ENCODE measurements at places on chromosomes 13 and 19.

GRCh38 chr13:100872761-100873160 lies 198.2 kb upstream of the TMTC4 start:
- no peak for DNase-seq

GRCh38 chr19:49111218-49111998 lies 2.8 kb upstream of the LIN7B start:
- no peak for DNase-seq

GRCh38 chr13:95642028-95642621 lies 2.4 kb downstream of the DZIP1 start:
- peak; percentile 71 for DNase-seq

- no peak for DNase-seq
These were observed 61.3 kb downstream of the ENOX1 start for GRCh38 chr13:43725460-43725859.

DNA sequence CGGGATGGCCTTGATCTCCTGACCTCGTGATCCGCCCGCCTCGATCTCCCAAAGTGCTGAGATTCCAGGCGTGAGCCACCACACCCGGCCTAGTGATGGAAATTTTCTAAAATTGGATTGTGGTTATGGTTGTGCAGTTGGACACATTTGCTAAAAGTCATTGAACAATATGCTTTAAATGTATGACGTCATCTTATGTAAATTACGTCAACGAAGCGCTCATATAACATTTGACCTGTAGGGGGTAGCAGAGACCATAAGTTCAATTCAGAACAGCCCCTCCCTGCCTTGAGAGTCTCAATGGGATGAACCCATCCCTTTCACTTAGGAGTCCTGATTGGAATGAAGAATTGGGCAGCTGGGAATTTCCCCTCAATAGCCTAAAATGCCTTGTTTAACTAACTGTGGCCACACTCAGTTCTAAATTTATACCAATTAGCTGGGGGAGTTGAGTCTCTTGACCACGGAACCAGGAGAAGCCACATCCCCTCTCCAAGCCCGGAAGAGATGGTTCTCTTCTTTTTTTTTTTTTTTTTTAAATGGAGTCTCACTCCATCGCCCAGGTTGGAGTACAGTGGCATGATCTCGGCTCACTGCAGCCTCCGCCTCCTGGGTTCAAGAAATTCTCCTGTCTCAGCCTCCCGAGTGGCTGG lies 15.2 kb upstream of the TLE6 start:
- DNase-seq = peak; percentile 89

DNA sequence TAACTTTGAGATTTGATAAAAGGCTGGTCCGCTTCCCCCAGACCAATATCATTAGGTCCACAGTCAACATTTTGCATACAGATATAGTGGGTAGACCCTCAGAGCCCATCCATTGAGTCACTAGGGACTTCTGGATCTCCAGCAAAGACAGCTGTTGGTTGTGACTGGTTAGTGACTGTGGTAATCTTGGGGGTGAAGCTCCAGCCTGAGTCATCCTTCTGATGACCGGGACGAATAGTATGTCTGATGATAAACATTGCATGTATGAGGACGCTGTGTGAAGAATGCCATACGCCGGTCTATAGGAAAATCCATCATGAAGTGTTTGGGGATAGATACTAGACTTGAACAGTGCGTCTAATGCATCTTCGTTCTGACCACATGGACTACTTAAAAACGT lies 307.0 kb downstream of the UQCRFS1 start:
- DNase-seq = no peak

- DNase-seq = peak; percentile 3
These were observed 22.9 kb downstream of the PLEKHF1 start for GRCh38 chr19:29687897-29688728.

- DNase-seq = peak; percentile 13
These were observed 6.0 kb downstream of the SIGLEC11 start for GRCh38 chr19:49954933-49955332.

GRCh38 chr19:51986309-51987291 lies at the start of gene ZNF350:
Gene ZNF350, minus strand, starts transcription at chr19:51986840. Its CDS starts 12,480 bp downstream, at chr19:51974360.
- peak; percentile 97 for DNase-seq

GRCh38 chr19:14381689-14382474 lies 638 bp downstream of the ADGRE5 start:
- DNase-seq = no peak

GRCh38 chr13:65378943-65379519 lies 1851.1 kb downstream of the PCDH9 start:
- DNase-seq = peak; percentile 49

DNA sequence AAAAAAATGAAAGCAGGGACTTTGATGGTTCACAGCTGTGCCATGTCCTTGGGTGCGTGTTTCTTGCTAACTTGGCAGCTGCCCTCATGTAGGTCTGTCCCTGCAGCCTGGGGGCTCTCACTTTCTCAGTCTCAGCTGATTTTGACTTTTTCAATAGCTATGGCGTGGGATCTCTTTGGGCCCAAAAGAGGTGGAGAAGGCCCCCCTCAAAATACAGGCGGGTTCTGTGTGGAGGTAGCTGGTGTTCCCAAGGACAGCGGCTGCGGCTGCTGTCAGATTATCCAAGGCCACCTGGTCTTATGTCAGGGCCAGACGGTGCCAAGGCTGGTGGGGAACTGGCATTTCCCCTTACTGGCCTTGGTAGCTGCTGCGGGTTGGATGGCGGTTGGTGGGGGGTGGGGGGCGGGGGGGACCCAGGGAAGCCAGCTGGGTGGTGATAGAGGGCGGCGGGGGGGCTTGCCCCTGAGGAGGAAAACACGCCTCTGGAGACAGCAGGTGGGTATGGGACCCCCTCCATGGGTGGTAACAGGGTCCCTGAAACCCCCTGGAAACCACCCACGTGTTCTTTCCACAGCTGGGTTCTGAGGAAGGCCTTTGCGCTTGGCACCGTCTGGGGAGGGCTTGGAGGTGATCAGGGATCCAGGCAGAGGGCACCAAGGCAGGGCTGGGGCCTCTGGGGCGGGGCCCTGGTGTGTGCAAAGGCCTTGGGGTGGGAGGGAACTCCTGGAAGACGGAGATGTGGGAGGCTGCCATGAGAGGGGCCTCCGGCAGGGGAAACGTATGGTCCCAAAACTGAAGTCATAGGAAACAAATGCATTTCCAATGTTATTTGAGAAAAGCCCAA lies 4.1 kb downstream of the TIMM13 start:
- no peak for DNase-seq

DNA sequence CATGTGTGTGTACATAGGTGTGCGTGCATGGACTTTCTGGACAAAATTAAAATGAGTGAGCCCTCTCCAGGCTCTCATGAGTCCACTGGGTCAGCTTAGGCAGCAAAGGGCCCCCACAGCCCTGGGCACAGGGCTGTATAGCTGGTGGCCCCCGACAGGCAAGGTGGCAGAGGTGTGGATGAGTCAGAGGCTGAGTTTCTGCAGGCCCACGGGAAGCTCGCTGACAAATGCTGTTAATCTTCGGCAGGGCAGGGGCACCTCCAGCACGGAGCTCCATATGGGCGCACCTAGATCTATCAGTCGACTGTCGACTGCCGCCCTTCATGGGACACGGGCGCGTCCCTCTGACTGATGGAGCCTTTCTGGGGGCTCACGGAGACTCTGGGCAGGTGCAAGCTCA lies 181.1 kb downstream of the URI1 start:
- DNase-seq = no peak

DNA sequence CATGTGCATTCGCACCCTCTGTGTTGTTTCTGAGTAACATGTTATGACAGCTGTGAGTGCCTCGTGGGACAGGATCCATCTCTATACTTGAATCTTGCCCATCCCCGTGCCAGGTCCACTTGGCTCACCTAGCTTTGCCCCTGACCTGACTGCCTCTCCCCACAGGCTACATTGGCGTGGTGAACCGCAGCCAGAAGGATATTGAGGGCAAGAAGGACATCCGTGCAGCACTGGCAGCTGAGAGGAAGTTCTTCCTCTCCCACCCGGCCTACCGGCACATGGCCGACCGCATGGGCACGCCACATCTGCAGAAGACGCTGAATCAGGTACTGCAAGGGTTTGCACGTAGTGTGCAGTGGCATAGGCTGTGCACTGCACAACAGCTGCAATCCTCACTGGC lies 53.2 kb downstream of the TMED1 start:
- DNase-seq = no peak

DNA sequence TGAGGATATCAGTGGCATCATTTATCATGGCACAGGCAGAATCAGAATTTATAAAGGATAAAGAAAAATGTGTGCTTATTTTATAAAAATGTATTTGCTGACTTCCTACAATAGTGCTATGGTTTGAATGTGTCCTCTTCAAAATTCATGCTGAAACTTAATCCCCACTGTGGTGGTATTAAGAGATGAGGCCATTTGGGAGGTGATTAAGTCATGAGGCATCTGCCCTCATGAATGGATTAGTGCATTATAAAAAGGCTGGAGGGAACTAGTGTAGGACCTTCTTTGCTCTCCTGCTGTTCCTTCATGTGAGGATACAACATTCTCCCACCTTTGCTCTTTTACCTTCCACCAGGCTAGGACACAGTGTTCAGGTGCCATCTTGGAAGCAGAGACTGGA lies 212.8 kb downstream of the RFC3 start:
- no peak for DNase-seq

DNA sequence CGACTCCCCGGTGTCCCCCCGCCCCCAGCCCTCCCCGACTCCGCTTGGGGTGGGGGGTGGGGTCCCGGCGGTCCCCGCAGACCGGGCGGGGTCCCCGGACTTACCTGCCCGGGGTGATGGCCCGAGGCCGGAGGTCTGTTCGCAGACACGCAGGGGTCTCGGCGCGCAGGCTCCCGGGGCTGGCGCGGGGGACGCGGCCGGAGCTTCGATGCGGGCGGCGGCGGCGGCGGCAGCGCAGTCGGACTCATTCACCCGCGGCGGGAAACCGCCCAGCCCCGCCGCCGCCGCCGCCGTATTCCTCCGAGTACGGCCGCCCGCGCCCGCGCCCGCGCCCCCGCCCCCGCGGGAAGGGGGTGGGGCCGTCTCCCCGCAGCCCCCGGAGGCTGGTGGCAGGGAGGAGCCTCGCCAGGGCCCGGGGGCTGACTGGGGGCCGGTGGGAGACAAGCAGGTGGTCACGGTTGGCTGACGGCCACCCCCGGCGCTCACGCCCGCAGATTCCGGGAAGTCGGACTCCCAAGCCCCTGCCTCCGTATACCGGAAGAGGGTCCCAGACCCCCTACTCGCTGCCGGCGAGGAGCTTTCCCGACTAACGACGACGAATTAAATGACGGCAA lies at the start of gene C2CD4C:
TSS of gene C2CD4C (minus strand) at position 246 of the 614 bp plus-strand sequence. CDS start 786 bp downstream, outside the sequence.
- peak; percentile 81 for DNase-seq

DNA sequence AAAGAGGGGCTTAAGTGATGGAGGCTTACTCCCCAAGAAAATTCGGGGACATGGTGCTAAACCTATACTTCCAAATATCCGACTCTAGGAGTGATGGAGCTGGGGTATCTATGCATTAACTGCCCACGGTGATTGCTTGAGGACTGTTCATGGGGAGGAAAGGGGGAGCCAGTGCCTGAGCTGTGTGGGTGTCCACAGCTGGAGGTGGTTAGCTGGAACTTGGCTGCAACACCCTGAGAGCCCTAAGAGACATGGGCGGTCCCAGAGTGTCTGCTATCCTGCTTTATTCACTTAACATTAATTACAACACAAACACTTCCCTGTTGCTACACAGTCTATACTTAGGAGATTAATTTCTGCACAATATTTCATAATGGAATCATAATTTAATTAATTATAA lies 28.1 kb upstream of the POMP start:
- no peak for DNase-seq

DNA sequence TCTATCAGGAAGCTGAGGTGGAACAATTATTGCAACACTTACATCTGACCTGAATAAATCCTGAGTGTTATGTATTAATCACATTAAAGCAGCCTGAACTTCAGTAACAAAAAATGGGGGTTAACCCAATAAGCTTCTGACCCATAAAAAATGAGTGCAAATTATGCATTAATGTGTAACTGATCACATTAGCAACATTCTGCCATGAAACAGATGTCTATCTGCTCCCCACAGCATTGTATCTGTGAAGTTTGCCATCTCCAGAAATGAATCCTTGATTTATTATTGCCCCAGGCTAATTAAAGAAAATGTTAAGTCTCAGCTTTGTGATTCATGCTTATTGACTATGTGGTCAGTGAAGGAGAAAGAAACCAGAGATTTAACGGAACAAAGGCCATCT lies 304.9 kb downstream of the PCDH20 start:
- DNase-seq = peak; percentile 92

GRCh38 chr13:52723181-52723580 lies 16.4 kb downstream of the CNMD start:
- DNase-seq = no peak

- DNase-seq = peak; percentile 94
These were observed 23.1 kb downstream of the LYL1 start for GRCh38 chr19:13079542-13079986.

GRCh38 chr19:32498648-32499200 lies 82.3 kb upstream of the PDCD5 start:
- DNase-seq = peak; percentile 91

DNA sequence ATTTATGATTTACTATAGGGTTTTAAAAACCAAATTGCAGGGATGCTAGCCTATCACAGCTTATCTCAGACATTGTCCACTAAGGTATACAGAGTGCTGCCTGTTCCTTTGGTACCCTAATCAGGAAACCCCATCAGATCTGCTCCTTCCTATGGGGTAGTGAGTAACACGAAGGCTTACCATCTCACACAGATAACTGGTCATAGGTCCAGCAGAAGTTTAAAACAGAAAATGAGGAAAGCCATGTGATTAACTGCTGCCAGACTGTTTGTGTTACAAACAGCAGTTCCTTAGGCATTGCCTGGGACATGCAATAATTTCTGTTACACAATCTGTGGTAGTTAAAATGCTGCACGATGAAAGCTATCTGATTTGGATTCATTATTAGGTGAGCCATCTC lies 53.5 kb upstream of the ALOX5AP start:
- DNase-seq = no peak
